ENCODE measurements at places on chromosomes 2 and 18.

DNA sequence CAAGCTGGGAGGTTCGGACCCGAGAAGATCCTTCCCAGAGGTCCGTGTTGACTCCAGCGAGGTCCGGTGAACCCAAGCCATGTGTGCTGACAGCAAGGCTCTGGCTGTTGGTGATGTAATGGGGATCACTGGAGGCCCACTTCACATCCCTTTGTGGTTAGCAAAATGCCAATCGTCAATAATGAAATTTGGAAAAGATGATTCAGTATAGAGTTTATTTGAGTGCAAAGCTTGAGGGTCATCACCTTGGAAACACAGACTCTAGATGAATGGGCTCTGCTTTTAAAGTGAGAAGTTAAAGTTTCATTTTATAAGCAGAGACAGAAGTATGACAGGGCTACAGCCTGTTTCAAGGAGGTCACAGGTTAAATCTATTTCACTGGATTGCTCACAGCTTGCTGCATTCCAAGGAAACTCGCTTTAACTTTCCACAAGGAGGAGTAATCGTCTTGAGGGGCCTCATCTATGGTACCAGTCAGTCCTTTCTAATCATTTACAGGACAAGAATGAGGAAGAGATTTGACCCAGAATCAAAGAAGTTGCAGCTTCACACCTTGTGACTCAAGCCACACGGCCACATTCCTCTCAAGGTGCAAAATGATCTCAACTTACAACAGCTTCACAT is 140.5 kb downstream of the TPO start:
- no peak for DNase-seq

DNA sequence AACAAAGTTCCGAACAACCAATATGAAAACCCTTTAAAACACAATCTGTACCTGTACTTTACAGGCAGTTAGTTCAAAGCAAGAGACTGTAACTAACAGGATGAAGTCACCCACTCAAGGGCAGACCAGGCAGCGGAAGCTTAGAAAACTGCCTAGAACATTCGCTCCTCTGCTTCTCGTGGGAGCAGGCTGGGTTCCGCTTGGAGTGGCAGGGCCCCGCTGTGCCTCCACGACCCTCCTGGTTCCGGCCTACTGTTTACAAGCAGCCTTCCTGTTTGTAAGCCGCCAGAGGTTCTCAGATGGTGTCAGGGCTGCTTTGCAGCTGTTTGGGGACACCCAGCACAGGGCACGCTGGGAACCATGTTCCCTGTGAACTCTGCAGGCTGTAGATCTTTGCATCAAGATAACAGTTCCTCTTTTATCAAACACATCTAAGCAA is 31.3 kb downstream of the CIB4 start:
- DNase-seq = no peak

DNA sequence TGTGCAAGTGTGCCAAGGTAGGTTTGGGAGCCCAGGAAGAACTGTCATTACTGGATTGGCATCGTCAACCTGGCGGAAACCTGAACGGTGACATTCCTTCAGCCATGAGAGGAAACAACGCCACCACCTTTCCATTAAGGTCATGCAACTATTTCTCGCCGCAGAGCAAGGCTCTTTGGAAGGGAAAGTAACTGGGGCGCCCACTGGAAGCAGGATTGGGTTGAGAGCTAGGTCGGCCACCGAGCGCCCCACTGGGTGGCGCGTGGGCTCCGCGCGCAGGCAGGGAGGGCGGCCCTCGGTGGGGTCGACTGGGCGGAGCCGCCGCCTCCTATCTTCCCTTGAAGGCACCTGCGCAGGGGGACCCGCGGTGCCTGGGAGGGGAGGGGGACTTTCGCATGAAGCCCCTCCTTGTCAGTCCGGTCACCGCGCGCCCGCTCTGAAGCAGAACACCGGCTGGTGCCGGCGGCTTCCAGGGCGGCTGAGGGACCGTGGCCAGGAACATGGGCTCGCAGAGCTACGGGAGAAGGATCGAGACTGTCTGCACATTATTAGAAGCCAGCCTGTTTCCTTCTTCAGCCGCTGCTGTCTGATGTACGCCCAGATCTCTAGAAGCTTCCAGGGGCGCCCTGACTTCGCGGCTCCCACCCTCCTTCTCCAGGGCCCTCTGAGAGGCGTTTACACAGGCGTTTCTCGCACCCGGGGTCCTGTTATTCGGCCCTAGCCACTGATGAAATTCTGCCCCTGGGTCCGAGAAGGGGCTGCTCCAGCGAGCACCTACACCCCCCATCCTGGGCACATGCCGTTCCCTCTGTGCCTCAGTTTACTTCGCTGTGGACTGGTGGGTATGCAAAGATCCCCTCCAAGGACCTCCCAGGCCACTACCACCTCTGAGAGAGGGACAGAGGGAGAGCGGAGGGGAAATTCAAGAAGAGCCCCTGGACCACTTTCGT is 27.3 kb upstream of the MAL start:
- DNase-seq = no peak

DNA sequence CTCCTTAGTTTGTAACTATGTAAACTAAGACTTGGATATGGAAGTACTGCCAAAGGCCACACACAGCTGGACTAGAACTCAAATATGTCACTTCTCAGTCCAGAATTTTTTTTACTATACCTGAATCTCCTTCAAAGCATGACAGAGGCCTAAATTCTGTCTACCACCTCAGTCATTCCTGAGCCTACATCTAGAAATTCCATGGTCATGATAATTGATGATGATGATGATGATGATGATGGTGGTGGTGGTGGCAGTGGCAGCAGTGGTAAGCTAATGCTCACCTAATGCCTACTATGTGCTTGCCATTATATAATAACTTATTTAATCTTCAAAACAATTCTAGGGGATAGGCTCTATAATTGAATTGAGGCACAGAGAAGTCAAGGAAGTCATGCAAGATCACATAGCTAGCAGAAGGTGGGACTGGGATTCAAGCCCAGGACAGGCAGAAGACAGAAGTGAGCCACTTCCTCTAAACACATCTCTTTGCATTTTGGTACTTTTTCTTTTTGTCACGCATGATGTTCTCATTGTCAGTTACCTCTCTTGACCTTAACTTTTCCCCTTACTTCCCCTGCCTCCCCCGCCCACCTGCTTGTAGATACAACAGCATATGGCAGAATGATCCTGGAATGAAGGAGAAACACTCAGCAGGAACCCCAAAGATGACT is 539.3 kb downstream of the TNS1 start:
- no peak for DNase-seq

- no peak for DNase-seq
Measured at GRCh38 chr18:9861933-9862332, 23.8 kb upstream of the TXNDC2 start.

- no peak for DNase-seq
Measured at GRCh38 chr2:215921895-215922294, 91.5 kb downstream of the MREG start.

- no peak for DNase-seq
Measured at GRCh38 chr2:36361396-36361795, 5.8 kb downstream of the CRIM1 start.

DNA sequence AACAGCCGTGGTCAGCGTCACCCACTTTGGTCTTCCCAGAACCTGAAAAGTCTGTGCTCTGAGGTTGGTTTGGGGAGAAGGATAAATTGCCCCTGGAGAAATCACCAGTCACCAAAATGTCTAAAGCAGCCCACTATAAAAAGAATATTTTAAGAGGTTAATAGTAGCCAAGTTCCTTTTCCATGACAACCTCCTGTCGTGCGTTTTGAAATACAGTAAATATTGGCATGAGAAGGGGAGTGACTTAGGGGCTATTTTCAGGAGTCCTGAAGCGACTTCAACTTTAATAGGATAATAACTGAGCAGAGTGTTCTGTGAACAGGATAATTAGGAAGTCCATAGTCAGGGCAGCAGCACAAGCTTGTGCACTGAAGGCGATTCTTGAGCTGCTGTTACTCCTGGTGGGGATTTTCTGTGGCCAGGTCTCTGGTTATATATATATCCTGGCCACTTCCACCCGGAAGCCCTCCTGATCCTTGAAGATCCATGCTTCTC is 49.3 kb downstream of the RNF144A start:
- no peak for DNase-seq

DNA sequence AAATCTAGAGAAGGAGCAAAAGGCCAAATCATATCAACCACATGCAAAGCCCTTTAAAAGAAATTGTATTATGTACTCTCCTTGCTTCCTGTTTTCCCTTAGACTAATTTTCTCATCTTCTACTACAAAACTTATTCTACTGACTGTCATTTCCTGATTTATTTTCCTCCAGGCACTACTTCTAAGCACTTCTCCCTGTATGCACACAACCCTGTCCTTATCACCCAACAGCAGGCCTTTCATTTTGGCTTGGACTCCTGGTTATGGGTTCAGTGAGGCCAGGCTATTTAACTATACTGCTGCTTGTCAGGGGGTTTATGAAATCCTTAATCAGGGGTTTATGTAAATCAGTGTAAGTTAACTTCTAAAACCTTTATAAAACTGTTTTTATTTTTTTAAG is 205.1 kb upstream of the FAM98A start:
- no peak for DNase-seq

GRCh38 chr2:38345323-38346038 is 31.6 kb downstream of the ATL2 start:
- no peak for DNase-seq

GRCh38 chr2:55052129-55053061 is 2.1 kb upstream of the RTN4 start:
- no peak for DNase-seq

- no peak for DNase-seq
Measured at GRCh38 chr18:446941-447560, 53.5 kb downstream of the COLEC12 start.

DNA sequence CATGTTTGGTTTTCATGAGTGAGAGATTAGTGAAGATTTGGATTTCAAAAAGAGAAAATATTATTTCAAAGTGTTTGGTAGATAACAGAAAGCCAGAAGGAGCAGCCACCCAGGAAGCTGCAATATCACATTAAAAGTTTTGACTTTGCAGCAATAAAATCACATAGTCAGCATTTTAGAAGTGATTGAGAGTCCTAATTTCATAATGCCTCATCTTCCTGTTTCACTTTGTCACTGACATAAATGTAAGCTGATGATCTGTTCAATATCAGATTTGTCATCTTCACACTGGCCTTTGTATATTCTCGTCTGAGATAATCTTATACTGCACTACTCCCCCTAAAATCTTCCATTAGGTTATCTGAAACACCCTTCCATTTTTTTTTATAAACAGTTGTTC is 690.5 kb downstream of the ADCYAP1 start:
- no peak for DNase-seq

GRCh38 chr2:44638649-44639048 is 276.9 kb downstream of the CAMKMT start:
- DNase-seq = no peak

DNA sequence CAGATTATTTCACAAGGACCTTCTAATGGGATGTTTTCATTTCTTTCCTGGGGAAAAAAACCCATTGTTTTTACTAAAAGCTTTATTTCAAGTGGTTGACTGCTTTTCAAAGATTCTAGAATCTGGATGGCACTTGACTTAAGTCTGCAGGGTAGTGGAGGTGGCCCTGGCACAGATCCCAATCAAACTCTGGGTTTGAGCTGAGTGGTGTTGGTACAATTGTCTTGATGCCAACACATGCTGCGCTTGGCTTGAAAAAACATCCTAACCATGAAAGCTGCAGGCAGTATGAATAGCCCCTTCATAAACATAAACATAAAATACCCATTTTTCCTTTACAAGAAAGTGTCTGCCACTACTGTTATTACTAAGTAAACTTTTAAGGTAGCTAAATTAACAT is 3.6 kb downstream of the PAPOLG start:
- peak; percentile 69 for DNase-seq

GRCh38 chr18:46055838-46056230 is 16.2 kb downstream of the PSTPIP2 start:
- DNase-seq = no peak

Measured in NCI-H774 (cell line).